ENCODE measurements at places on chromosomes 13 and 19. TPM values are rescaled to one million over a fixed set of nuclear protein-coding genes. Genes with fewer than 3 reads are reported as not detected.

The ARHGEF7 gene
- 34.2 TPM for total RNA-seq

The HTR2A gene
- total RNA-seq: under 0.01 TPM

The ZNF791 gene
- 9.4 TPM for total RNA-seq

The NCR1 gene
- total RNA-seq: 11.3 TPM

The GGACT gene
- 3.8 TPM for total RNA-seq

The DACT3 gene
- under 0.01 TPM for total RNA-seq

The TEKTIP1 gene
- total RNA-seq: 0.54 TPM

The LRRC63 gene
- total RNA-seq: 1.9 TPM

The AMER2 gene
- under 0.01 TPM for total RNA-seq

The ZNF723 gene
- total RNA-seq: not detected

GRCh38 chr13:102726430-102726829 is 31.6 kb upstream of the METTL21C start:
- peak; percentile 50 for DNase-seq

DNA sequence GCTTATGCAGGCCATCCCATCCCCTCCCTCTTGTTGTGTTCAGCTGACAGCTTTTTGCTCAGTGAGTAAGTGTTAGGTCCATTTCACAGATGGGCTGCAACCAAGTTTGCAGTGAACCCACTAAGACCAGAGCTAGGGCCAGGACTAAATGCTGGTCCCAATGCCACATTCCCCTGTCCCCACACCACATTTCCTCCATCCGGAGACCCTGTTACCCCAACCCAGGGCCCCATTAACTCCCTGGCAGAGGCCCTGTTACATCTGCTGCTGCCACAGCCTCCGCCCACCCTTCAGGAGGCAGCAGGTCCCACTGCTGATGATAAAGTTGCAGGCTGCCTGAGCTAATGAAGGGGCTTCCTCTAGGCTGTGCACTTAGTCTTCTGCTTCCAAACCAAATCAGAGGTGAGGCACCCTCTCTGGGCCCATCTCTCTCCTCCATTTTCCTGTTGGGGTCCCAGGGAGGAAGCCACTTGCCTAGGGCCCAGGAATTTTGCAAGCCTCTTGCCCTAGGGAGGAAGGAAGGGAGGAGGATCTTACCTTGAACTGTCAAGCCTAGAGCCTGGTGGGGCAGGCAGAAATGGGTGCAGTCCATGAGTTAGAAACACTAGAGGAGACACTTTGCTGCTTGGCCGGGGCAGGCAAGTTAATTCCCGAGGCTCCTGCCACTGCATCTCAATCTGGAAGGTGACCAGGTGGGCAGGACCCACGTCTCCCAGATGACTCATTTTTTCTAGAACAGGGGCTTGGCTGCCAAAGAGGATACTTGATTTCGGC is 3.4 kb upstream of the USF2 start:
- no peak for DNase-seq

DNA sequence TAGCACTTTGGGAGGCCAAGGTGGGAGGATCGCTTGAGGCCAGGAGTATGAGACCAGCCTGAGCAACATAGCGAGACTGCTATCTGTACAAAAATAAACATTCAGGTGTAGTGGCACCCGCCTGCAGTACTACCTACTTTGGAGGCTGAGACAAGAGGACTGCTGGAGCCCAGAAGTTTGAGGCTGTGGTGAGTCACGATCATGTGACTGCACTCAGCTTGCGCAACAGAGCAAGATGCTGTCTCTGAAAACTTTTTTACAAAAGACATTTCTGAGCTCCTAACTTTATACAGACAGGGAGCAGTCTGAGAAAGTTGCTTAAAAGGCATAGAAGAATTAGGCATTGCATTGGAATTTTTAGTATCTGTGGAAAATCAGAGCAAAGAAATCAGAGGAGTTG is 10.4 kb upstream of the TBC1D4 start:
- DNase-seq: no peak

DNA sequence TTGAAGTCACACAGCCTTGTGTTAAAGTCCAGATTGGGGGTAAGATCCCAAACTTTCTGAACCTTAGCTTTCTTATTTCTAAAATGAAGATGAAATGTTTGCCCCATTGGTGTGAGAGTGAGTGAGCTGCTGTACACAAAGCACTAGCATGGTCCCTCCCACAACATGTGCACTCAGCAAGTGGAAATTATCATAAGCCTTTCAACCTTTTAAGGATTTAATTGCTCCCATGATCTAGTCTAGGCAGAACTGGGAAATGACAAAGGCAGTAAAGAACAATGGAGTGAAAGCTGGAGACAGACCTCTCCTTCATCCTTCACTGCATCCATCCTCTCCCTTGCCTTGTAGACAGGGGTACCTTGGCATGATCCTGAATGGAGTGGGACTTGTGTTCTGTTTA is 76.0 kb upstream of the GPR12 start:
- DNase-seq: no peak

GRCh38 chr13:60164234-60164889 is 634 bp upstream of the DIAPH3 start:
- DNase-seq: no peak

DNA sequence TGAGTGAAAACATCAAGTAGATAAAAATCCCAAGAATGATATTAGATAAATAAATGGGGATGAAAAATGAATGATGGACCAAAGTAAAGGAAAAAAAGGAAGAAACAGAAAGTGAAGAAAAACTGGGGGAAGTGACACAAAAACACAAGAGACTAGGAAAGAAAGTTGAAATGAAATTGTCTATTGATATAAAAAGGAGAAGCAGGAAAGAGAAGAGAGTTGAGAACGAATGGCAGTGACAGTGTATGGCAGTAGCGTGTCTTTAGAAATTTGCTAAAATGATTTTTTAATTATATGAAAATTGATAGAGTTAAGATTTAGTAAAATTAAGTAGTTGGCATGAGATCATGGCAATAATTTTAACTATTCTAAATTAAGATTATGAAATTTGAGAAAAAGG is 36.3 kb upstream of the SGCG start:
- DNase-seq: no peak

DNA sequence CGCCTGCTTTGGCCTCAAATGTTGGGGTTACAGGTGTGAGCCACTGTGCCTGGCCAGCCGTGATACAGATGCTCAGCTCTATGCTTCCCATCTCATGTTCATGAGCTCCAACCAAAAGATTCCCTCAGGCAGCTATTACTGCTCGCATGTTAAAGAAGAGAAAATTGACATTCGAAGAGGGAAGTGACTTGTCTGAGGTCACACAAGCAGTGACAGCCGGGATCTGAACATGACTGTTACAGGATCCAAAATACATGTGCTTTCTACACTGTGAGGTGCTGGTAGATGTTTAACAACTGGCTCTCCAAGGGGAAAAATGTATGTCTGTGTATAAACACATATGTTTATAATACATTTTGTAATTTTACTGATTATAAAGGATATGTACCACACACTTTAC is 11.3 kb downstream of the FPR1 start:
- DNase-seq: no peak

- no peak for DNase-seq
These were observed 60.0 kb downstream of the TEX29 start for GRCh38 chr13:111380431-111380830.

GRCh38 chr19:18969931-18970659 is 29.1 kb upstream of the HOMER3 start:
- no peak for DNase-seq

GRCh38 chr13:83878691-83879430 is 3.4 kb downstream of the SLITRK1 start:
- no peak for DNase-seq

DNA sequence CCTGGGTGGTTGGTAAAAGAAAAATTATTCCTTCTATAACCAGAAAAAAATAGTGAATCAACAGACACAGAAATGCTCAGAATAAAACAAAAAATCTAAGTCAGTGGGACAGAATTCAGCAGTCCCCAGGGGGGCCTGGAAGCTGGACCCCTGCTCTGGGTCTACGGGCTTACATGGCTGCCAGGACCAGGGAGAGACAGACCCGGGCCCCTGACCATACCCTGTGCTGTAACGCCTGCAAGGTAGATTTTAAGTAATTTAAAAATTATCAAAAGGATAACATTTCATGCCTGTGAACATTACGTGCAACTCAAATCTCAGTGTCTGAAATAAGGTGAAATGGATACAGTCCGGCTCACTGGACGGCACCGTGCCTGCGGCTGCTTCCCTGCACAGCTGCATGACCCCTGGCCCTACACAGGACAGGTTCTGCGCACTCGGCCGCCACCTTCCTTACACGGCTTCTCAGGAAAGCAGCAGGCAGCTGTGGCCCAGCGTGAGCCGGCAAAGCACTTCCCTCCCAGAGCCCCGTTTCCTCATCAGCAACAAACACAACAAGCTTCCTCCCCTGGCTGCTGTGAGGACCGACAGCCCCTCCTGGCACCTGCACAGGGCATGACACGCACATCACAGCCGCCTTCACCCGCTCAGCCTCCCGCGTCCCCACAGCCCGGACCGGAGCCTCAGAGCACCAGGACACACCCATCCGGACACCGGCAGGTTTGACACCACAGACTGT is 22.2 kb downstream of the RASA3 start:
- no peak for DNase-seq

GRCh38 chr19:36014012-36014924 is at the start of gene ALKBH6:
TSS of gene ALKBH6 (minus strand) at chr19:36014213. CDS start at chr19:36013397, 816 bp downstream.
- DNase-seq: peak; percentile 99

DNA sequence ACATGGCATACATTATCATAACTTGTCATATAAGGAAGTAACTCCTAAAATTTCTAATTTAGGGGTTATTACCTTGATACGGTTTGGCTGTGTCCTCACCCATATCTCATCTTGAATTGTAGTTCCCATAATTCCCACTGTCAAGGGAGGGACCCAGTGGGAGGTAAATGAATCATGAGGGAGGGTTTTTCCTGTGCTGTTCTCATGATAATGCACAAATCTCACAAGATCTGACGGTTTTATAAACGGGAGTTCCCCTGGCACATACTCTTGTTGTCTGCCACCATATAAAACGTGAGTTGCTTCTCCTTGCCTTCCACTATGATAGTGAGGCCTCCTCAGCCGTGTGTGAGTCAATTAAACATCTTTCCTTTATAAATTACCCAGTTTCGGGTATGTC is 76.0 kb downstream of the ZDHHC20 start:
- no peak for DNase-seq

DNA sequence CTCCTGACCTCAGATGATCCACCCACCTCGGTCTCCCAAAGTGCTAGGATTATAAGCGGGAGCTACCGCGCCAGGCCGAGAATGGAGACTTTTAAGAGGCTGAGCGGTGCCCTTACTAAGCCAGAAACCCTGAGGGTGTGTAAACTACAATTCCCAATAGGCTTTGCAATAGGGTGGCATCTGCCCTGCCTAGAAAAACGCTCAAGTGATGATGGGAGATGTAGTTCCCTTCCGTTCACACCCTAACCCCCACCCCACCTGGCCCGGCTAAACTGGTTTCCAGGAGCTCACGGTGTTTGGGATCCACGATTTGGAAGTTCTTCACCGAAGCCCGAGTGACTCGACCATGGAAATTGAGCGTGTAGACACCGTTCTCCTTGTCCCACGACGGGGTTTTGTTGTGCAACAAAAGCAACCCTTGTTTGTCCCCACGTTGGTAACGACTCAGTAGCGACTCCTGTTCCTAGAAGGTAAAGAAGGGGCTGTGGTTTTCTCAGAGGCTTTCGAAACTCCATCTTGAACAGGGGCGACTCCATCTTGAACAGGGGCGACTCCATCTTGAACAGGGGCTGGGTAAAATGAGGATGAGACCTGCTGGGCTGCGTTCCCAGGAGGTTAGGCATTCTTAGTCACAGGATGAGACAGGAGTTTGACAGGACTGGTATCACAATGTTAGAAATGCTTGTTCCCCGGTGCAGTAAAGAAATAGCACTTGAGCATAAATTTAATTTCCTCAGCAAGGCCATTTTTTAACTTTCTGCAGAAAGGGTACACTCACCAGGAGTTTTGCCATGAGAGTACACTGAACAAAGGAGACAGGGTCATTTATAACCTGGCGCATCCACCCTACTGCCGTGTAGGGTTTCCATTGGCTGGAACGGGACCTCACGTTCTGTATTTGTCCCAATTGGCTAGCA is 9.8 kb downstream of the PPP1R15A start:
- peak; percentile 49 for DNase-seq

DNA sequence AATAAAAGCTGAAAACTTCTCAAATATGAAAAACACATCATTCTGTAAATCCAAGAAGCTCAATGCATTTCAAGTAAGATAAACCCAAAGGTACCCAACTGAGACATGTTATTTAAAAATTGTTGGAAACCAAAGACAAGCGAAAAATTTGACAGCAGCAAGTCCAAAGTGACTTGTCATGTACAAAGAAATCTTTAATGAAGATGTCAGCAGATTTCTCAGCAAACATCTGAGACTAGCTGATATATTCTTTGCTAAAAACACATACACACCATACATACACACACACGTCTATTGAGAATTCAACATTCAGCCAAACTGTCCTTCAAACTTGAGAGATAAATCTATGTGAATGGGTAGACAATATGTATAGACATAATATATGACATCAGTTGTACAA is 5.7 kb upstream of the ZNF222 start:
- no peak for DNase-seq

DNA sequence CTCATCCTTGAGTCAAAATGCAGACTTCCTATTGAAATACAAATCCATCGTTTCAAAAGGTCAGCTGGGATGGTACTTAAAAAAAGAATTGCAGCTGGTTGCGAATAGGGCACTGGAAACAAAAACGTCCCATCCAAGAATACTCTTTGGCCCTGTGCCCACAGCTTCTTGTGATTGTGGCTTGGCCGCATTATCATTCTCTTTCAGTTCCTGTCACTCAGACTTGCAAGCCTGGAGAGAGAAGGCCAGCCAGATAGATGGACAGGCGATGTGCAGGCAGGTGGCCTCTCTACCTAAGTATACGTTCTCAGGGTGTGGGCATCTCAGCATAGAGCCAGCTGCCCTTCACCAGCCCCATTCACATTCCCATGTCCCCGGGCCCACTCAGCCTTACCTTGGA is 208.5 kb upstream of the ZNF536 start:
- DNase-seq: no peak

- DNase-seq: no peak
These were observed 6.3 kb upstream of the SPIB start for GRCh38 chr19:50412419-50412818.

DNA sequence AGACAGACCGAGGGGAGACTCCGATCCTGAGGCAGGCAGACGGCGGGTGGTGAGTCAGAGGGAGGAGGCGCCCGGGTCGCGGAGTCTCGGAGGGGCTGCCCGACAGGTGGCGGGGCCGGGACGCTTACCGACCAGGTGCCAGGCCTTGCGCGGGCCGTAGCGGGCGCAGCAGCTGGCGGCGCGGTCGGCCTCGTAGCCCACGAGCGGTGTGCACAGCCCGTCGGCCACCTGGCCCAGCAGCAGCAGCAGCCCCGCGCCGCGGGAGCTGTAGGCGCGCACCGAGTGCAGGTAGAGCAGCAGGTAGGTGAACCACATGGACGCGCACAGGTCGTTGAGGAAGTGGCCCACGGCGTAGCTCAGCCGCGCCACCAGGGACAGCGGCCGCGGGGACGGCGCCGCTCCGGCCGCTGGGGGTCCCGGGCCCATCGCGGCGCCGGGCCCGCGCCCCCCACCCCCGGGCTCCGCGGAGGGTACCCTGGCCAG is 367 bp downstream of the MFSD12 start:
- peak; percentile 74 for DNase-seq
